ENCODE measurements at places on chromosomes 12 and 14. TPM values are rescaled to one million over a fixed set of nuclear protein-coding genes. Genes with fewer than 3 reads are reported as not detected.

DNA sequence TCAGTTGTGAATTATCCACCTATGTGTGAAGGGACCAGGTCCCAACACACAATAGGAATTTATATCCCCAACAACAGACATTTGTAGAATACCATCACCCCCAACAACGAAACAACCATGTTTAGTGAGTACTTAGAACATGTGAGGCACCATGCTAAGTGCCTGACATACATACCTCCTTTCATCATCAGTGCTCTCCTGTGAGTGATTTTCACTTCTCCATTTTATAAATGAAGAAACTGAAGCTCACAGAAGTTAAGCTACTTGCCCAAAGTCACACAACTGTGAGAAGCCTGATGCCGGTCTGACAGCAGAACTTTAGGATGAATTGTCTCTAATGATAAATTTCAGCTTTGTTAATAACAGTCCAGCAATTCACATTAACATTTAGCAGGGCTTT lies 35.4 kb downstream of the SPTB start:
- no peak for DNase-seq

GRCh38 chr12:69173368-69173767 lies 66.0 kb upstream of the CPSF6 start:
- no peak for DNase-seq

GRCh38 chr14:77584809-77585208 lies 31.6 kb downstream of the SPTLC2 start:
- DNase-seq = no peak

DNA sequence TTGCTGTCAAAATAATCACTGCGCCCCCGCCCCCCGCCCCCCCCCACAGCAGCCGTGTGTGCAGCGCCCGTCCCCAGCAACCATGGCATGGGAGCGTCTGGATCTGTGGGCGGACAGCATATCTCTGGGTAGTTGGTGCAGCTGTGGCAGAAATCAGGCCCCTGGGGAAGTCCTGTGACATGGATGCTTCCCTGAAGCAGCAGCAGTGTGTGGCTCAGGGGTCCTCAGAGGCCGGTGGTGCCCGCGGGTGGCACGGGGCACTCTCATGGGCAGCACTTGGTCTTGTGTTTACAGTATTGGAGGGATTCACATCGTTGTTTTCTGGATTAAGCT lies 19.2 kb downstream of the XRCC3 start:
- no peak for DNase-seq

GRCh38 chr12:54859502-54859901 lies 5.2 kb downstream of the MUCL1 start:
- no peak for DNase-seq

DNA sequence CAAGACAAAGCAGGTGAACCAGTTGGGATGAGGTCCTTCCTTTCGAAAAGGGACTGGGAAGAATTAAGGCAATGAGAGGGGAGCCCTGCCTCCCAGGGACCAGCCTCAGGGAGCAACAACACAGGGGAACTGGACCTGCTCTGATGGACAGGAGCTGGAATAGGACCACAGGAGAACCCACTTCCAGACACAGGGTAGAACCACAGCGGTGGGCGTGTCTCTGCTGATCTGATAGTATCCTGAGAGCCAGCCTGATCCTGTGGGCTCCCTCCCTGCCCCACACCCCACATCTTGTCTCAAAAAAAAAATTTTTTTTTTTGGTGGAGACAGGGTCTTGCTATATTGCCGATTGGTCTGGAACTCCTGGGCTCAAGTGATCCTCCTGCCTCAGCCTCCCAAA lies 13.6 kb upstream of the PLEK2 start:
- DNase-seq = no peak

GRCh38 chr12:52901715-52902541 lies 2.9 kb downstream of the KRT8 start:
- no peak for DNase-seq

DNA sequence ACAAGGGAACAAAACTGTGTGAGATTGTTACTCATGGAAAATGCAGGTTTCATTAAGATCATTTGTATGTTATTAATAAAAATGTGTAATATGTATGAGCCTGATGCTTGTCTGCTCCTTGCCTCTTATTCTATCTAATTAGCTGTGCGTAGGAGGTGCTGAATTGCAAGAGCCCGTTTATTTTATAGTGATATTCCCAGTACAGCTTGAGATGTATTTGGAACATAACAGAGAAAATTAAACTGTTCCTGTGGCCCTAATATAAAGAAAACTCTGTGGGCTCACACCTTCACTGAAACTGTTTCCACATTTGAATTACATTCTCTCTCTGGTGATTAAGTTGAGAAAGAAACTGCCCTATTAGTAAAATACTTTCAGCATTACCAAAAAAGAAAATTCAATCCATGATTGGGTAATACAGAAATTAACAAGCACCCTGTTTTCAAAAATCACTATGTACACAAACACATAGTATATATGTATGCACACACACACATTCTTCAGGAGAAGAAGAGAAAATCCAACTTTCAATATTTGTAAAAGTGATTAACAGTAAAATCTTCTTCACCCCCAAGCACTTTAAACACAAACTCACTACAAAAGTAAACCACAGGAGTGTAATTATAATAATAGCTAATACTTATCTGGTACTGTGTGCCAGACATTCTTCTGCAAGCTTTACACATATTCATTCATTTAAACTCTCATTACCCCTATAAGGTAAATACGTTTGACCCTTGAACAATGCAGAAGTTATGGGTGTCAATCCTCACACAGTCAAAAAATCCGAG lies 233.2 kb downstream of the PHLDA1 start:
- DNase-seq = no peak

DNA sequence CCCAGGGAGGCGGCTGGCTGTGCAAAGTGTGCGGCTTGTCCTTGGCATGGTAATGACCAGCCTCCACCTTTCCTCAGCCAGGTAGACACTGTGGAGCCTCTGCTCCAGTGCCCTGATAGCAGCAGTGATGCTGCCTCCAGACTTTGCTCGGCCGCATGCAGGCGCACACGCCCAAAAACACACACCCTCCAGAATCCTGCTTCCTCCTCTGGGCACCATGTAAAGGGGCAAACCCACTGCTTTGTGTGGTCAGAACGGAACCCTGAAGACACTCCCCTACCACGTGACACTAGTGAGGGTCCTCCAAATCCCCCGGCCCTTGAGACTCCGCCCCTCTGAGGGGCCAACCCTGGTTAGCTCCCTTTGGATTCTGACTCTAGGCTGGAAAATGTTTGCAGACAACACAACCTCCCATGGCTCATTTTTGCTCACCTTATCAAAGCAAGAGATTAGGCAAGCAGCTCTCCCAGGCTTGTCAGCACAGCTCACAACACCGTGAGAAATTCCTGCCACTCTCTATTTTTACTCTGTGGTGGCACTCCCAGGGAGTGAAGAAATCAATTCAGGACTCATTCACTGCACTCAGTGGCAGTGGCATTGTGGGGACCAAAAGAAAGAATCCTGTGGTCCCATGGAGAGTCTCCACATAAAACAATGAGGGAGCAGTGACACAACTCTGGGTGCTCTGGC lies 4.5 kb downstream of the KRT77 start:
- no peak for DNase-seq

- DNase-seq = peak; percentile 18
Measured at GRCh38 chr12:113097716-113098440, 37.7 kb downstream of the RASAL1 start.

GRCh38 chr14:71698027-71698426 lies 234.2 kb upstream of the RGS6 start:
- no peak for DNase-seq

GRCh38 chr12:20300457-20300856 lies 67.9 kb upstream of the PDE3A start:
- DNase-seq = no peak

- no peak for DNase-seq
Measured at GRCh38 chr12:40049268-40049667, 56.6 kb downstream of the SLC2A13 start.

- DNase-seq = no peak
Measured at GRCh38 chr14:106269029-106269428, 742.6 kb downstream of the TMEM121 start.

GRCh38 chr12:64760808-64761573 lies 1.8 kb upstream of the GNS start:
- no peak for DNase-seq

GRCh38 chr12:22126758-22127157 lies 80.7 kb downstream of the CMAS start:
- DNase-seq = no peak

GRCh38 chr14:82159624-82160023 lies 626.0 kb upstream of the SEL1L start:
- DNase-seq = no peak

DNA sequence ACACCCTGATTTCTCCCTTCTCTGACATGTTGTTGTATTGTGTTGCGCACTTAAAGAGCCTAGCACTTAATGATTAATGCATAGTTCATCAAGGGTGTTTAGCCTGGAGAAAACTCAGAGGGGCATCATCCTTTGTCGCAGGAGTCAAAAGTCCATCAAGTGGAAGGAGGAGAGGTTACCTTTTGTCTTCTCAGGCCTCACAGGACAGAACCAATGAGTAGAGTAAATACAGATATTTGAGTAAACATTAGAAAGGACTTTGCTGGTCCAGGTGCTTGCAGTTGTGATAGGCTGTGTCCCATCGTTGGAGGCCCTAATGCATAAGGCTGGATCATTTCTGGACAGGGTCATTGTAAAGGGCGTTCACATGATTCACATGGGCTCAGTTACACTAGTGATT lies 430.9 kb downstream of the PCNX1 start:
- no peak for DNase-seq

DNA sequence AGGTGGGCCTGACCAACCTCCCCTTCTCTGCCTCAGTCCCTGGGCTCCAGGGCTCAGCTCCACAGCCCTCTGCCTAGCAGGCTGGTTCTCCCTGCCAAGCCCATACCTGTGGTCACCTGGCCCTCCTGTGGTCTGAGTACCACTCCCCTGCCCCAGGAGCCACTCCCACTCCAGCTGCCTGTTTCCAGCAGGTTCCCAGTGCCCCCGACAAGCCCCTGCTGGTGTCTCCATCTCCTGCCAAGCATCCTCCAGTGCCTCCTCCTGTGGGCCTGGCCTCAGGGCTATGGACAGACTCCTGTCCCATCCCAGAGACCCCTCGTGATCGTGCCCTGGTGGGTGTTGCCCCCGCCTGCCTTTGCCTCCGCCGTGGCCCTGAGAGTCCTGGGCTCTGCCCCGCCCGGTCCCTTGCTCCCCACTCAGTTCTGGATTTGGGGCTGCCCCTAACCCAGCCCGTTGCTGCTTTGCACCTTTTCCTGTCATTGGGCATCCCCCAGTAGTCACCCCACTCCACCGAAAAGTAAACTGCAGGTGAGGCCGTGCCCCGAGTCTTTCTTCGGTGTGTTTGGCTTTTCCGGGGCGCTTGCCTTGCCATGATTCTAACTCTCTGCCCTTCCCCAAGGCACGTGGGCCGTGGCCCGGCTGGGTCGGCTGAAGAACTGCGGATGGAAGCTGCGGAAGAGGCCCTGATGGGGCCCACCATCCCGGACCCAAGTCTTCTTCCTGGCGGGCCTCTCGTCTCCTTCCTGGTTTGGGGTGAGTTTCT lies 9.8 kb downstream of the MEG3 start:
- no peak for DNase-seq

DNA sequence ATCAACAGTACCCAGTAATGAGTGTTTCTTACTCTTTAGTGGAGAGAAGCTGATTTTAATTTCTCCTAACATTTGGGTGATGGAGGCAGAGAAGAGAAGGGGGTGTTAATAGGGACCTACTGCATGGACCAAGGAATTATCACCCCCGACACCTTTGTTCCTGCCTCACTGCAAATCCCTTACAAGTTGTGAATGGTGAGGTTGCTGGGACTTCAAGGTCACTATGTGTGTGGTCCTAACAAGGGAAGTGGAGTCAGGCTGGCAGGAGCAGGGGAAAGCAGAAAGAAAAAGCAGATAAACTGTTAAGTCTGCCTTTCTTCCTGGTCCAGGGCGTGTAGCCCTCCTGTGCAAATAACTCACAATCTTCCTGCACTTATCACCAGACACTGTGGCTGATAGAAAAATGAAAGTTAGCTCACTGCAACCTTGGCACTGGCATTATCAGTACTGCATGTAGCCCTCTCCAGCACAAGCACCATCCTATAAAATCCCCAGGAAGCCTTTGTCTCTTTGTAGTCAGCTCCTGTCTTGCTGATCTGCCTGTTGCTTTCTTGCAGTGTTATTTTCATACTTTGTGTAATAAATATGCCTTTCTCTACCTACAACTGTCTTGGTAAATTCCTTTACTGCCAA lies 112.3 kb upstream of the DNM1L start:
- DNase-seq = no peak

GRCh38 chr12:120925740-120926563 lies 21.8 kb upstream of the SPPL3 start:
- no peak for DNase-seq

GRCh38 chr12:79414252-79414651 lies 276.5 kb downstream of the PAWR start:
- DNase-seq = no peak

DNA sequence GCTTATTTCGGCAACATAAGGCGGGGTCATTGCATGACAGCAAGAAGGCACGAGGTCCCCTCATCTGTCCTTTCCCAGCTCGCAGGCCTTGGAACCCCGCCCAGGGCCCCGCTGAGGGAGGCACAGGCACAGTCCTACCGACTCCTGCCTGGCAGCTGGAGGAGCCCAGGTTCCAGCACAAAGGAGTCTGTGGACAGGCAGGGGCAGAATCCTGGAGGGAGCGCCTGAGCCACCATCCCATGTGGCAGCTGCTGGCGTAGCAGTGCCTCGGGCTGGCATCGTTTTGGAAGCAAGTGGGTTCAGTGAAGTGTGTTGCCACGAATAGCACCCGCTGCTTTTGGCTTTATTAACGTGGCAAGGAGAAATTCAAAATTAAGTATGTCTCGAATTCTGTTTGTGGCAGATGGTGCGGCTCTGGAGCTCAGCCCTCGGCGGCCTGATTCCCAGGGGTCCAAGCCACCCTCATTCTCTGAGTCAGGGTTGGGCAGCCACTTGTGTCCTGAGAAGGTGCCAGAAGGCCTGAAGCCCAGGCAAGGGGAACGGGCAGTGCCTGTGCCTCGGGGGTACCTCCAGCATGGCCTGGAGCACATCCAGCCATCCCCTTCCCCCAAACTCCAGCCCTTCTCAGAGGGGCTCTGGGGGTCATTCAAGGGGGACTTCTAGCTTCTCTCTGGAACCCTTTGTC lies 35.9 kb downstream of the SLC8B1 start:
- DNase-seq = peak; percentile 7

DNA sequence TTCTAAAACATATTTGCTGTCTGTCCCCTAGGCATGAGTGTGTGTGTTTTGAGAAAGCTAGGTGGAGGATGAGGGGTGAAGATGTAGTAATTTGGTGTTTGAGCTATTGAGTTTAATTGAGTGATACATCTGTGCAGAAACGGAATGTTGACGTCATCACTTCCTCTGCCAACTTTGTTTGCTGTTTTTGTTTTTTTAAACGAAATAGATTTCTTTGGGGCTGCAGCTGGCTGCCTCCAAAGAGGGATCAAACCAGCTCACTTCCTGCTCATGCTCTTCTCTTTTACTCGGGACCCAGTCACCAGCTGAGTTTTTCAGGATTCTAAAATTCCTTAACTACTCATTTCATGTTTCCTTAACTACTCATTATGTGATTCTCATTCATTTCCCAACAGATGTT lies 19.5 kb upstream of the CRACR2A start:
- DNase-seq = no peak

WNT1 gene
- not detected for total RNA-seq

ADCY6 gene
- 23.1 TPM for total RNA-seq

MYF6 gene
- 0.52 TPM for total RNA-seq

KLRG1 gene
- total RNA-seq = 1.1 TPM

KRT78 gene
- total RNA-seq = not detected

DCP1B gene
- 9.4 TPM for total RNA-seq

ANKS1B gene
- total RNA-seq = 6.9 TPM

EPYC gene
- not detected for total RNA-seq

GZMB gene
- total RNA-seq = not detected

TCTN1 gene
- total RNA-seq = 56.2 TPM

GPR137C gene
- 0.35 TPM for total RNA-seq

GLRX5 gene
- 35.4 TPM for total RNA-seq

MYH6 gene
- not detected for total RNA-seq

PAH gene
- 0.52 TPM for total RNA-seq

SMCO2 gene
- total RNA-seq = not detected
